ENCODE measurements at places on chromosomes 1 and 21. TPM values are rescaled to one million over a fixed set of nuclear protein-coding genes. Genes with fewer than 3 reads are reported as not detected.

The SIPA1L2 gene
- total RNA-seq = 6.3 TPM

The S1PR1 gene
- 0.22 TPM for total RNA-seq

The E2F2 gene
- 2.6 TPM for total RNA-seq

The ADGRL4 gene
- not detected for total RNA-seq

The ITLN2 gene
- total RNA-seq = 0.96 TPM

The C1orf94 gene
- total RNA-seq = not detected

The LMX1A gene
- total RNA-seq = not detected

The LRRC71 gene
- 0.23 TPM for total RNA-seq

The NR1I3 gene
- total RNA-seq = not detected

The IGSF9 gene
- 0.25 TPM for total RNA-seq

The FCRL4 gene
- not detected for total RNA-seq

The RHBDL2 gene
- 2.1 TPM for total RNA-seq

The LINGO4 gene
- total RNA-seq = not detected

The KIF17 gene
- total RNA-seq = 2.4 TPM

The CFHR4 gene
- total RNA-seq = not detected

The TAL1 gene
- not detected for total RNA-seq

The HRNR gene
- total RNA-seq = not detected

The OR2T11 gene
- total RNA-seq = not detected

The CYP4A22 gene
- not detected for total RNA-seq

The TMEM79 gene
- 7.5 TPM for total RNA-seq

The LAMC2 gene
- total RNA-seq = 21.1 TPM

The NUP210L gene
- total RNA-seq = not detected

The LCE6A gene
- total RNA-seq = not detected

The SYCP1 gene
- not detected for total RNA-seq

The IVL gene
- not detected for total RNA-seq

Measured in A549 treated with Hydrocortisone at 1 μM for 4 hours (cell line).